ENCODE measurements at places on chromosomes 12 and 14.

GRCh38 chr14:41235466-41235865 lies 371.2 kb upstream of the LRFN5 start:
- no peak for DNase-seq

GRCh38 chr12:111780166-111780565 lies 13.4 kb downstream of the ALDH2 start:
- DNase-seq, result no peak

- no peak for DNase-seq
Observed at GRCh38 chr14:72939630-72940029, 13.4 kb downstream of the DCAF4 start.

DNA sequence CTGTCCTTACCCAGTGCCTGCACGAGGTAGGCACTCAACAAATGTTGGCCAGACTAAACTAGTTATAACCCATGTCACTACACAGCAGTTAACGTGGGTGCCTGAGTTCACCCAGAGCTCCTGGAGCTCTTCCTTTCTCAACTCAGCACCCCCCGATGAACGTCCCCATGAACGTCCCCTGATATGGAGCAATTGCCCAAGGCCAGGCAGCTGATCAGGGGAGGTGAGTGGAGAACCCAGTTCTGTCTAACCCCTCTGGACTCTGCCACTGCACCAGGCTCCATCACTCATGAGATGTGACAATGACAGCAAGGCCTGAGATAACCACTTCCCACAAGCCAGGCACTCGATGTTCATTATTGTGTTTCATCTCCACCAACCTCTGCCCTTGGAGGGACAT lies 199.0 kb downstream of the BCL11B start:
- no peak for DNase-seq

- no peak for DNase-seq
Observed at GRCh38 chr14:82759656-82760055, 1226.0 kb upstream of the SEL1L start.

GRCh38 chr12:39297891-39298290 lies 145.0 kb downstream of the KIF21A start:
- DNase-seq, result no peak

GRCh38 chr12:45327823-45328383 lies 112.0 kb downstream of the ANO6 start:
- DNase-seq, result no peak

- DNase-seq, result no peak
Observed at GRCh38 chr12:104547235-104547634, 90.5 kb downstream of the CHST11 start.

DNA sequence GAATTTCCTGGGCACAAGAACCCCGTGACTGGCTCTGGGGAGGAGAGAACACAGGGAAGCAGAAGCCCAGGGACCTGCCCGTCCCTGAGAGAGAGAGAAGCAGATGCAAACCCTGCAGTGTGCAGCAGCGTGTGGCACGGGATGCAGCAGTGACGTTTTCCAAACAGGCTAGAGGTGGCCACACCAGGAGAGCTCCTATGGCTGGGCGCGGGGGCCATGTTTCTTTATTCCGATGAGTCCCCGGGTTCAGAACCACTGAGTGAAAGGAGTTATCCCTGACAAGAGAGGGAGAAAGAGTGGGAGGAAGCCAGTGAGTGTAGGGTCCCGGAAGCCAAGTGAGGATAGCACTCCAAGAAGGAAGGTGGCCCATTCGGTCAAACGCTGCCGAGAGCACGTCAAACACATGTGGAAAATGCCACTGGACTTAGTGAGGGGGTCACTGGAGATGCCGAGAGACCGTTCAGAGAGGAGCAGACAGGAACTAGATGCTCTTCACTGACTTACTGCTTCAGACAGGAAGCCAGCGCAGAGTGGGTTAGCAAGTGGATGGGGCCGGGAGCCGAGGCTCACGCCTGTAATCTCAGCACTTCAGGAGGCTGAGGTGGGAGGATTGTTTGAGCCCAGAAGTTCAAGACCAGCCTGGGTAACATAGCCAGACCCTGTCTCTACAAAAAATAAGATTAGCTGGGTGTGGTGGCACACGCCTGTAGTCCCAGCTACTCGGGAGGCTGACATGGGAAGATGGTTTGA lies 123.0 kb downstream of the BCL11B start:
- DNase-seq, result no peak

DNA sequence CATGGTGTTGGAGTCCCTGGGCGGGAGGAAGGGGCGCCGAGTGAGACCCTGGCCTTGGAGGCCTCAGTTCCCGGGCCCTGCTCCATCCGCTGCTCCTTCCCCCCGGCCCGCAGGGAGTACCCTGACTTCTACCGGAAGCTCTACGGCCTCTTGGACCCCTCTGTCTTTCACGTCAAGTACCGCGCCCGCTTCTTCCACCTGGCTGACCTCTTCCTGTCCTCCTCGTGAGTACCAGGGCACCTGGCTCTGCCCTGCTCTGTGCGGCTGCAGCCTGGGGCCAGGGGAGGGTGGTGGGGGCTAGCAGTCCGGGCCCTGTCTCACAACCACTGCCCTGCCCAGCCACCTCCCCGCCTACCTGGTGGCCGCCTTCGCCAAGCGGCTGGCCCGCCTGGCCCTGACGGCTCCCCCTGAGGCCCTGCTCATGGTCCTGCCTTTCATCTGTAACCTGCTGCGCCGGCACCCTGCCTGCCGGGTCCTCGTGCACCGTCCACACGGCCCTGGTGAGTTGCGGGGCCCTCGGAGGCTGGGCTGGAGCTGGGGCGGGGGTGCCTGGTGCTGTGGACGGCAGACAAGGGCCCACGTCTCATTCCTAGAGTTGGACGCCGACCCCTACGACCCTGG lies 7.0 kb downstream of the NOC4L start:
- DNase-seq, result no peak

- DNase-seq, result no peak
Observed at GRCh38 chr12:2922329-2922728, 31.6 kb downstream of the TULP3 start.

- no peak for DNase-seq
Observed at GRCh38 chr12:103820881-103821489, 20.0 kb downstream of the NT5DC3 start.

GRCh38 chr14:74713395-74713735 lies 421 bp downstream of the FCF1 start:
- DNase-seq, result no peak

GRCh38 chr12:118617611-118618450 lies 241.5 kb downstream of the SUDS3 start:
- no peak for DNase-seq

DNA sequence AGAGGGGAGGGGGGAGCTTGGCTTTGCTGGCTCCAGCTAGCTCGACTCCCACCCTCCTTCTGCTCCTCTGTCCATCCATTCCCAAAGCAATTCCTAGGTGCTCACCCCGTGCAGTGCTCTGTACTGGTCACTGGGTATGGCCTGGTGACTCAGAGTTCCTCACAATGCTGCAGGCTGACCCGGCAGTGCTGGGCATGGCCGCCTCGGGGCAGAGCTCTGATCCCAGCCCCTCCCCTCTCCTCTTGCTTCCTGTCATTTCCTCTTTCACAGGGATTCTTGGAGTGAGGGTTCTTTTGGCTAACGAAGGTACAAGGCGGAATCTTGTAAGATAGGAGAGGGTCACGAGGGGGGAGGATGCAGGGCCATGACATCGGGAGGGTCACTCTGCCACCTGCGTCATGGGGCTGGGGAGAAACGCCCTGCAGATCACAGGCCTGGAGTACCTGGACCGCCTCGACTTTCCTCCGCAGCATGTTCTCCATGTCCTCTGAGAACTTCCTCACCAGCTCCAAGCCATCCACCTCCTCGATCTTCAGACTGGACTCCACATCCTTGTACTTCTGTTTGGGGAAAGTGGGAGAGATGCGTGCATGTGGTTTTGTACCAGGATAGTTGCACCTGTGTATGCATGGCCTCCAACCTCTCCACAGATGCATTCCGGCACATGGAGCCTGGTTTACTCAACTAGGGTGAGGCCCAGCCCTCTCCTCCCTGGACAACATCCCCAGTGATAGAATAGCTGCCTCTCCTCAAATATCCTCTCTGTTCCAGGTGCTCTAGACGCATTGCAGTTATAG lies 5.7 kb downstream of the CACNA2D4 start:
- DNase-seq, result no peak

DNA sequence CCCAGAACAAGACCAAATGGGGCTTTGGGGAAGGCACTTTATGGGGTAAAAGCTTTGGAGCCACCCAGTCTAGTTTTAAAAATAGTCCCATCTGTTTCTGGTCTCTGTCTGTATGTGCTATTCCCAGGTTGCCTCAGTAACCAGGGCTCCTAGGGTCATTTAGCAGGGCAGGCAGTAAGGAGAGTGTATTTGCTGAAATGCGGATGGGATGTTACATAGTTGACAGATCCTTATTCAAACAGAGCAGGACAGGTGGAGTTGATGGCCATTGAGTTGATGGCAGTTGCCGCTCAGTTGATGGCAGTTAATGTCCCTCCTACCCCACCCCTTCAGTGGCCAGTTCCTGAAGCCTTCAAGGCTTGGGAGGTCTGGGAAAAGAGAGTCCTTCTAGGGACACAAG lies 4.6 kb downstream of the ZC3H10 start:
- no peak for DNase-seq

Data from CMK (cell line).